Brain (organoid and tissue), 16 donors: ENCODE measurements at places on chromosomes 5 and 9. TPM values are rescaled to one million over a fixed set of nuclear protein-coding genes. Genes with fewer than 3 reads are reported as not detected.

The CYLC2 gene
- not detected for polyA plus RNA-seq

The AKNA gene
- polyA plus RNA-seq: 9.6 TPM

The PLK2 gene
- 6.1 TPM for polyA plus RNA-seq

The PRLR gene
- polyA plus RNA-seq: 0.07 TPM

The SLC6A3 gene
- 3.6 TPM for polyA plus RNA-seq

- no peak for DNase-seq
Observed at GRCh38 chr9:84300271-84300670, 40.3 kb downstream of the SLC28A3 start.

DNA sequence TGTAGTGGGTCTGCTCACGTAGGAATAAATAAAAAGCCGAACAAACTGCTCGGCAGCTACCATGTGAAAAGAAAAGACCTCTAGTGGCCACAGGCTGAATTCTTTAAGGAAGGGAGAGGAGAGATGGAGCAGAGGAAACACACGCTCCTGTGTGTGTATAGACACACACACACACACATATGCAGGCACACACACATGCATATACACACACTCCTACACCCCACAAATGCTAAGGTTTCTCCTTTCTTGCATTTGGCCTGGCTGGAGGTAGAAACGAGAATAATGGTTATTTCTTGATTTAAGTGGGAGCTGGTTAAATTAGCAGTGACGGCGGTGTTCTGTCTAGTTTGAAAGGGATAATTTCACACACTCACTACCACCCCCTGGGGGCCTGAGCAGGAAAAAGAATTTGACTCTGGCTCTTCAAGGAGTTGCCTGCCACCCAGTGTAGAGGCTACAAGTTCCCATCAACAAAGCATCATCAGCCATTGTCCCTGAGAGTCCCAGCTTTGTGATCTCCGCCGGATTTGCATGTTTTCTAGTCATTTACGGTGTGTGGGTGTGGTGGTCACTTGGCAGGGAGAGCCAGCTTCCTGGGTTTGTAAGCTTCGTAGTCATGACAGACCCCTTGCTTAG, at the start of gene INSYN2B:
Gene INSYN2B, minus strand, starts transcription at position 78 of the 636 bp plus-strand sequence. CDS start 96,597 bp downstream, outside the sequence.
- peak; percentile 95 for DNase-seq

- DNase-seq: no peak
Observed at GRCh38 chr5:55864606-55865541, 13.7 kb downstream of the IL31RA start.

DNA sequence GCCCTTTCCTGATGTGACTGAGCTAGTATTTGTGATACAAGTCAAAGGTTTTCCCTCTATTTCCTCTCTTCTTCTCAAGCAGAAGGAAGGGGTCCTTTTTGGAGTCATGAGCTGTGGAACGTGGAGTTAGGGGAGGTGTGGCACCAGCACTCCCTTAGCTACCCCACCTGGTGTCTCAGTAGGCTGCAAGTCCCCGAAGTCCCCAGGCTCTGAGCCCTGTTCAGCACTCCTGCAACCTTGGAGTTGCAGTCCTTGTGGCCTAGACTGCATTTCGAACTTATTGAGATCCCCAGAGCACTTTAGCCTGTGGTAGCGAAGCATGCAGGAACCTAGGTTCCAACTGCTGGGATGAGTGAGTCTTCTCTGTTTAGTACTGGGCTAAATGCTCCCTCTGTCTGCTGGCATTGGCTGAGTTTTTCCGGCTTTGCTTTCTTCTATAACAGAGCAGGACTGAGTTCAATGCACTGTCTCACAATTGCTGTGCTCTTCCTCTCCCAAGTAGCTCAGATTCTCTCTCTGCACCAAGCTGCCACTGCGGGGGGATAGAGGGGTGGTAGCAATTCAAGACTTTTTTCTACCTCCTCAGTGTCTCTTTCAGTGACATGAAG, 600.7 kb upstream of the CDH9 start:
- DNase-seq: no peak

GRCh38 chr5:152503206-152503605, 98.1 kb upstream of the NMUR2 start:
- no peak for DNase-seq

GRCh38 chr5:63125862-63126261, 547.2 kb downstream of the LRRC70 start:
- DNase-seq: peak; percentile 15

GRCh38 chr5:98774192-98775033, 950 bp downstream of the RGMB start:
- peak; percentile 59 for DNase-seq

DNA sequence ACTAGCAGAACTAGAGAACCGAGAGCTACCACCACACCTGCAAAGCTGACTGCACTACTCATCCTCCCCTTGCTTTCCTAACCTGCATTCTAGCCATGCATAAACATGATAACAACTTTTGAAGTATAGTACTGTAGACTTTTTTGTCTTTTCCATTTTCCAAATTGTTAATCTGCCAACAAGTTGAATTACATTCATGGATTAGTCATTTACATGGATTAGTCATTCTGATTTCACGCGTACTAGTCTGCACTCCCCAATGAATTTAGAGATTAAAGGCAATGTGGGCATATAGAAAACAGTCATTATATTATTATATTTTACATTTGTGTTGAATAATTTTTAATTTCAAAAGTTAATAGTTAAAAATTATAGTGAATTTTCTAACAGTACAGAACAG, 81.4 kb downstream of the EDIL3 start:
- DNase-seq: no peak

DNA sequence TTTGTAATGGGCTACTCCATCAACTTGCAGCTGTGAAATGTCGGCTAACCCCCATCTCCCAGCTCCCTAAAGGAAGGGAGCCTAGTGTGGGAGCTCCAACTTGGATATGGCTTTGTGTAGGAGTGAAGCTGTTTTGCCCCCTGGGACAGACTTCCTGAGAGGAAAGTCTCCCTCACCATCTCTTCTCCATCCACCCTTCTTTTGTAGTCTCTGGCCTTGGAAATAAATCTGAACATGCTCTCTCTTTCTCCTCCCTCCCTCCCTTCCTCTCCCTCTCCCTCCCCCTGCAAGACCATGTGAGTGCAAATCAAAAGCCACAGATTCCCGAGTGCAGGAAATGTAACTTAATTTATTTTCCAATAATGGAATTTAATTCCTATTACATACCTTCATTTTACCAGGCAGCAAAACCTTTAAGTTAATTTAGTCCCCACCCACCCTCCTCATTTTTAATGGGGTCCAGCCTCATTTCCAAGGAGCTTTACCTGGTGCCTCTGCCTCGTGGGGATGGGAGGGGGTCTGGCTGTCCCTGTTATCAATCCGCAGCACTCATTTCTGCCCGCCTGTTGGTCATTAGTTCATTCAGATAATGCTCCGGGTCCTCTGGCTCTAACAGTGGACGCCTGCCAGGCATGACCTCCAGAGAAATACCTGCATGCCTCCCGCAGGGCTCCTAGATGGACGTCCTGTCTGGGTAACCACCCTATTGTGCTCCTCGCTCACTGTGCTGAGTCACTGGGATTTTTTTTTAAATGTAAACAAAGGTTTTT, 122.9 kb upstream of the TAF11L2 start:
- no peak for DNase-seq

DNA sequence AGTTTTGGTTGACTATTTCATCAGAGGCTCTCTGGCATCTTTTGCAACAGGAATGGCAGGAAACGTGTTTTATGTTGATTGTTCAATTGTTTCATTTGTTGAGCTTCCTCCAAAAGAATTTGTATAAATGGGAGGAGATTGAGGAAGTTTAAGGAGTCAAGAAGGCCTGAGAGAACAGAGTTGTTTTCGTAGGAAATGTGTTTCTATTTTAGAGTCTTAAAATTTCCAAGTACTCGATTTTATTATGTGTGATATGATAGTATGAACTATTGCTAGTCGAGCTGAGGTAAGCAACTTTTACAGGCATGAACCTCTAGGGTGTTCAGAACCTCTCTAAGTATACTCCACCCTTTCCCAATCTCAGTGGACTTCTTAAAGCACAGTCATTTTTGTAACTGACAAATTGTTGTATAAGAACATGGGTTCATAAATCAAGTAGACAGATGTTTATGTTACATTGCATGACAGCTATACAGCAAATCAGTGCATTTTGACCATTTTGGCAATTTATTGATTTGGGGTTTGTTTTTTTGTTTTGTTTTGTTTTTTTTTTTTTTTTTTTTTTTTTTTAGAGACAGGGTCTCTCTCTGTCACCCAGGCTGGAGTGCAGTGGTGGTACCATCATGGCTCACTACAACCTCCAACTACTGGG, 47.4 kb downstream of the POLK start:
- DNase-seq: no peak

DNA sequence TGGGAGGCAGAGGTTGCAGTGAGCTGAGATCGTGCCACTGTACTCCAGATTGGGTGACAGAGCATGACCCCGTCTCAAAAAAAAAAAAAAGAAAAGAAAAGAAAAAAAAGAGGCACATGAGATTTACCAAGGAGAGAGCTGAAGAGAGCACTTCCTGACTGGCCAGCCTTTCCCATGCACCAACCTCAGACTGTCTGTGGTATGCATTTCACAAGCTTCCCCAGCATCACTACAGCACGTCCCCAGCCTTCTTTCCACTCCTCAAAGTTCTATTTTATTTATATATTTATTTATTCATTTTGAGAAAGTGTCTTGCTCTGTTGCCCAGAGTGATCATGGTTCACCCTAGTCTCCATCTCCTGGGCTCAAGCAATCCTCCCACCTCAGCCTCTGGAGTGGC, 13.6 kb upstream of the FUBP3 start:
- no peak for DNase-seq

DNA sequence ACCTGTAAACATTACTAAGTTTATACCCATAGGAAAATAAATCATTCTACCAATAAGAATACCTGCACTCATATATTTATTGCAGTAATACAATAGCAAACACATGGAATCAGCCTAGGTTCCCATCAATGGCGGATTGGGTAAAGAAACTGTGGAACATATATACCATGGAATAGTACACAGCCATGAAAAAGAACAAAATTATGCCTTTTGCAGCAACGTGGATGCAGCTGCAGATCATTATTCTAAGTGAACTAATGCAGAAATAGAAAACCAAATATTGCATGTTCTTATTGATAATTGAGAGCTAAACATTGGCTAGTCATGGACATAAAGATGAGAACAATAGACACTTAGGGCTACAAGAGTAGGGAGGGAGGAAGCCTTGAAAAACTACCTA, 667.4 kb upstream of the WWC1 start:
- no peak for DNase-seq

DNA sequence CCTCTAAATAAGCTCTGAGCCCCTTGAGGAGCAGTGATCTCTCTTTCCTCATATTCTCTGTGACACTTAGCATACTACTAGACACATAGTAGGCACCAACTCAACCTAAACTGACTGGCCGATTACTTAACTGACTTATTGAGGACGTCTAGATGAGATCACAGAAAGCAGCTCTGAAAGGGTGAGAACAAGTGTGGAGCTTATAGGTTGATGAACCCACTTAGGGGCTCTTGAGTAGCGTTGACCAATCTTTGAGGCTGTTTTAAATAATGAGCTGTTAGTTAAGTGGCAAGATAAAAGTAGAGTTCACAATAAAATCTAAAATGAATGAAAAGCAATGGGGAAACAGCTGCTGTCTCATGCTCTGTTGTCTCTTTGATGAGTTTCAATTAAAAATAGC, 124.7 kb upstream of the TNPO1 start:
- DNase-seq: no peak

GRCh38 chr5:95084757-95085156, 200.1 kb downstream of the MCTP1 start:
- DNase-seq: no peak

DNA sequence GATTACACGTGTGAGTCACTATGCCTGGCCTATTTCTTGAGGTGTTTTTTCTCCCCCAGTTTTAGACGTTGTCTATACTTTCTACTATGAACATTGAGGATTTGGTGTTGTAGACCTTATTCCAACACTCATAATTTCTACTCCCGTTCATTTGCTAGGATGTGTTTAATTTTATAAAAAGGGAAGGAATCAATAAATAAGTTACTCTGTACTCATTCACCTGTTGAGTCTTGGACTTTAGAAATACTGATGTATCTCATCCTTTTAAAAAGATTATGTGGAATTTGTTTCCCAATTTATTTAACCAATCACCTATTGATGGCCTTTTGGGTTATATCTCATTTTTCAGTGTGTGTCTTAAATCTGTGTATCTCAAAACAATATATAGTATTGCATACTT, 3.2 kb downstream of the CDK7 start:
- no peak for DNase-seq

DNA sequence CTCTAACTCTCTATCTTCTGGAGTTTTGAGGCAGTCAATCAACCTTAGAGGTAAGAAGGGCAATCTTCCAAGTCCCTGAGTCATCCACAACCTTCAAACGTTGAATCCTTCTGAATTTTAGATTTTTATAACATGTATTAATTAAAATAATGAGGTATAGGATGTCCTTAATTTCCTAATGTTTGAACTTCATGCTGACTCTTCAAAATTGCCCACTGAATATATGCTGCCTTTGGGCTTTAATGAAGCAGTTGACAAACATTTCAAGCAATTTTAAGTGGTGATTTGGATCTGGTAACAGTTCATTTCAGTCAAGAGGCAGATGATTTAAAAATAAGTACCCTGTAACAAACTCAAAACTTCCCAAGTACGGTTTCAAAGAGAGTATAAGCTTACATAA, 26.0 kb downstream of the ERP44 start:
- DNase-seq: no peak

DNA sequence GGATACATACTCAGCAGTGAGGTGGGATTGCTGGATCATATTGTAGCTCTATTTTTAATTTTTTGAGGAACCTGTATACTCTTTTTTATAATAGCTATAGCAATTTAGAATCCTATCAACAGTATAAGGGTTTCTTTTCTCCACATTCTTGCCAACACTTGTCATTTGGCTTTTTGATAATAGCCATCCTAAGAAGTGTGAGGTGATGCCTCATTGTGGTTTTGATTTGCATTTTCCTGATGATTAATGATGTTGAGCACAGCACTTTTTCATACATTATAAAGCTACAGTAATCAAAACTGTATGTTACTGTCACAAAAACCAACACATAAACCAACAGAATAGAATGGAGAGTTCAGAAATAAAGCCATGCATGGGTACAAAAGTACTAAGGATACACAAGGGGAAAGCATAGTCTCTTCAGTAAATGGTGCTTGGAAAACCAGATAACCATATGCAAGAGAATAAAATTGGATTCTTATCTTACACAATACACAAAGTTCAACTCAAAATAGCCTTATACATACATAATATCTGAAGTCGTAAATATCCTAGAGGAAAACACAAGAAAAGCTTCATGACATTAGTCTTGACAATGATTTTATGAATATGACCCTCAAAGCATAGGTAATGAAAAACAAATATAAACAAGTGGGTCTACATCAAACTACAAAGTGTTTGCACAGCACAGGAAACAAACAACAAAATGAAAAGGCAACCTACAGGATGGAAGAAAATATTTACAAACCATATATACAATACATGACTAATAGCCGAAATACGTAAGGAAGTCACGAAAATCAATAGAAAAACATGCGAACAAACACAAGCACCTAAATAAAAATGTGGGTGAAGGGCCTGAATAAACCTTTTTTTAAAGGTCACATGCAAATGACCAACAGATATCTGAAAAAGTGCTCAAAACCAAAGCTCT, 287.8 kb upstream of the DAB2 start:
- no peak for DNase-seq

- DNase-seq: no peak
Observed at GRCh38 chr9:80934095-80934494, 755.3 kb downstream of the TLE1 start.

- DNase-seq: no peak
Observed at GRCh38 chr9:130117376-130117775, 54.8 kb upstream of the NCS1 start.
